ENCODE measurements at places on chromosomes 11 and 22.

DNA sequence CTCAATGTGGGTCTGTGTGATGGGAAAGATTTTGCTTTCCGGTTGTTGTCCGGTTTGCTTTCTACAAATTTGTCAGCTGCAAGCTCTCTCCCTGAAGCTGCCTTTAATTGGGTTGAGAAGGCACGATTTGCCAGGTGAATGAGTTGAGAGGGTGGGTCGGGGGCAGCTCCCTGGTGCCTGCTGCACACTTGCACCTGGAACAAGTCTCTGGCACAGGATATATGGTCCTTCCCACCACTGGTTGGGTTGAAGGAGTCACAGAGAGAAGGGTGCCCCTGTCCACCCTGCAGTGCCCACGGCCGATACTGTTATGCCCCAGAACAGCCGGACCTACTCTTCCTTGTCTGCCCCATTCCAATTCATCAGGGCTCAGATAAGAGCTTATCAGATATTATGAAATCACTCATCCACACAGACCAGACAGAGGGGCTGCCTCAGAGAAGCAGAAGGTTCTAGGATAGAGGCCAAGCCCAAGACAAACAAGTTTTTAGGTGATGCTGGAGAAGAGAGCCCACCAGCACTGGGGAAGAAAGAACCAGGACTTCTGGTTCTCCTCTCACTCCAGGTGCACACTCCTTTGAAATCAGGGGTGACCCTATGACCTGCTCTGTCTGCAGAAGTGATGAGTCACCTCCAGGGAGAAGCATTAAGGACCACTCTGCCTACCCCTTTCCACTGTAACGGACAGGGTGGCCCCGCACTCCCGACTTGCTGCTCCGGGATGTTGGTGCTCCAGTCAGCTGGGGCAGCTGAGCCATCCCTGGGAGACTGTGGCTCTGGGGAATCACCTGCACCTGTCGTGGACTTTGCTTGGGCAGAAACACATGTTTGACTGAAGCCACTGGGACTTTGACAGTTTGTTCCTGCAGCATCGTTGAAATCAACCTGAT is 45.3 kb downstream of the RTL6 start:
- no peak for DNase-seq

DNA sequence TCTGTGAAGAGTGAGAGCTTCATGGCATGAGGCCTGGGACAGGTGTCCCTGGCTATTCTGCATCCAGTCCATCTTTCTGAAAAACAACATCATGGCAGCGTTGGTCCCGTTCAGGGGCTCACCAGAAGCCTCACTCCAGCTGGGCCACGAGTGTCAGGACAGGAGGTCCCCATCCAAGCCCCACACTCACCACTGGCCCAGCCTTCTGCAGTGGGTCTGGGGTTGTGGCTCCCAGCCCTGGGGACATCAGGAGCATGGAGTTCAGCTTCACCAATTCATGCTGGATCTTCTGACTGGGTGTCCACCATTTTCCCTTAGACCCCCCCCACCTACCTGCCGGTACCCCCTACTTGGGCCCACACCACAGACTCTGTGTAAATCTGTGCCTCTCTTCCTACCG is 400.3 kb downstream of the BRD1 start:
- no peak for DNase-seq

DNA sequence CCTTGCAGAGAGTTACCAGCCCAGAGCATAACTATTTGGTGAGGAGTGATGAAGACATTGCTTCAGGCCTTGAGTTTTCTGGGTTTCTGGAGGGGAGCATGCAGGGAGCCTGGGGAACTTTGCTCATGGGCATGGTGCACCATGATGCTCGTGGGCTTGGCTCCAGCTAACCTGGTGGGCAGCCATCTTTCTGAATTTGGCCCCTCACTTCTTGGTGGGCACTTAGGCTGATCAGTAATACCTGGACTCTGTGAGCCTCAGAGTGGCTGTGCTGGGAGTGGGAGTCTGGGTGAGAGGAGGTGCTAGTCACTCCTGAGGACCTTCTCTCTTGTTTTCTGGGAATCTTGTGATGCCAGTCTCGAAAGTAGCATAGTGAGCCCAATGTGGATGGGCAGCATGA is 30.6 kb downstream of the AMPD3 start:
- no peak for DNase-seq

DNA sequence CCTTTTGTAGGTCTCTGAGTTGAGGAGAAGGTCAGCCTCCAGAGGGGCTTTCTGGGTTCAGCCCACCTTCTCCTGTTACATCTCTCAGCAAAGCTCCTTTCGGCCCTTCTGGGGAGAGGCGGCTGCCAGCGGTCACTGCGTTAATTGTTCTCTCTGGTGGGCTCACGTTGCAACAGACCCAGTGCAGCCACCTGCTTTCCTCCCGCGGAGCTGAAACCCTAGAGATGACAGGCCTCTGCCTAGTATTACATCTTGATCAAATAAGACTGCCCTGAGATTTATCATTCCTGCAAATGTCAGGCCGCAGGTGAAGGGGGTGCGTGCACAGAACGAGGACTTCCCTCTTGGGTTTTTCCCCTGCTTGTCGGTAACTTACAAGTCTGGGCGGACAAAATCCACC is 43.2 kb upstream of the CREB3L1 start:
- DNase-seq: no peak

GRCh38 chr11:116353589-116353988 is 419.2 kb downstream of the BUD13 start:
- no peak for DNase-seq

DNA sequence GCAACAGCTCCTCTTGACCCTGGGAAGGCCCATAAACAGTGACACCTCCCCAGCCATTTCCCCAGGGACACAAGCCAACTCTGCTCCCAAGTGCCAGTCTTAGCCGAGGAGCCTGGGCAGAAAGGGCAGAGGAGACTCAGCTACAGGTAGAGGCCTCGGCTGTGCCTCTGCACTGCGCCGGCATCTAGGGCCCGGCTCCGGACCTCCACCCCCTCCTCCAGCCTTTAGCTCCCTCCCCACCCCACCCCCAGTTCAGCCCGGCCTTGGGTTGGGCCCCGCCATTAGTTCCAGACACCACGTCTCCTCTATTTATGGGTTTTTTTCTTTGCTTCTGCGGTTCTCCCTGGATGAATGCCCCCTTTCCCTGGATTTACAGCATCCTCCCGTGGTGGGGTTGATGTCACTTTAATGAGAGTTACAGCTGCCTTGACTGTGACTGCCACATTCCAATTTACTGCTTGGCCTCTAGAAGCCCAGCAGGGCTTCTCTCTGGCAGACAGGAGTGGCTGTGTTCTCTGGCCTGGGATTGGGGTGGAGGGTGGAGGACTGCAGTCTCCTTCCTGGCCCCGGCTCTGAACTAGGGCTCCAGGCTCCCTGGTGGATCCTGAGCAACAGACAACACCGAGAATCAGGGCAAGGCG is 13.5 kb upstream of the OAF start:
- no peak for DNase-seq

GRCh38 chr11:126475014-126475991 is 119.8 kb downstream of the ST3GAL4 start:
- DNase-seq: no peak

- DNase-seq: no peak
Measured at GRCh38 chr11:43712676-43713075, 32.1 kb downstream of the HSD17B12 start.

DNA sequence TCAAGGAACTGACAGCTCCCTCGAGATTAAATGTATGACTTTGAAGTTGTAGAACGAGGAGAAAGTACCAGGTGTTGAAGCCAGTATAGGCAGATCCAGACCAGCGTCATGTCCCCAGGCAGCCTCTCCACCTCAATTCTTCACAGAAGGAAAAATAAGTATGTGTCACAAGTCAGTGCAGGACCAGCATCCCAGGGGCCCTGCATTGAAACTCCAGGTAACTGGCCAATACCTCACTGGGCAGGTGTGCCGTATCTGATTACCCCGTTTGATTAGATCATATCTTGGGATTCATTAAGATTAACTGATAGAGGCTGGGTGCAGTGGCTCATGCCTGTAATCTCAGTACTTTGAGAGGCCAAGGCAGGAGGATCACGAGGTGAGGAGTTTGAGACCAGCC is 466.7 kb upstream of the B3GAT1 start:
- no peak for DNase-seq

GRCh38 chr11:69825941-69826340 is 6.7 kb upstream of the FGF3 start:
- no peak for DNase-seq

DNA sequence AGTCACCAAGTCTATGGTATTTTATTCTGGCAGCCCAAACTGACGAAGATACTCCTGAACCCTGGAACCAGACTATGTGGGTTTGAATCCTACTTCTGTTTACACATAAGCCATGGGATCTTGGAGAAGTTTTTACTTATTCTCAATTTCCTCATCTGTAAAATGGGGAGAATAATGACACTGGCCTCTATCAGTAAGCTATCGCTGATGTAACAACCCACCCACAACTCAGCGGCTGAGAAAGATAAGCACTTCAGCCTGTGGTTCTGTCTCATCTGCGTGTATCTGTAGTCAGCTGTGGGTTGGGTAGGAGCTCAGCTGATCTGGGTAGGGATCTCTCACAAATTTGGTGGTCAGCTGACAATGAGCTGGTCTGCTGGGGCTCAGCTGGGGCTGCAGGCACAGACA is 68.0 kb upstream of the ALX4 start:
- DNase-seq: no peak

DNA sequence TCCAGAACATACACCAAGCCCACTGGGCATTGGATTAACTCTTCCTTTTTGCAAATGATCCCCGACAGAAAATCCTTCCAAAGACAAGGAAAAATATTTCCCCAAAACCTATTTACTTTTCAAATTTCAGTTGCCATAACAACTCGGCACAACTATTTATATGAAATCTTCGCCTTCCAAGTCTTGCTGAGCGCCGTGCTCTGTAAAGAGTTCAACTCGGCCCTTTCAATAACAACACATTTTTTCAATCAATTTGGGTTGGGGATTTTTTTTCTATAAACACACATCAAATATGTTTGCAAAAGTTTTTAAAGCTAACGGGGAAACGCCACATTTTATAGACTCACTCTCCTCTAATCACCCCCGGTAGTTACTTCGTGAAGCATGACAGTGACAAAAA is 333.8 kb downstream of the MN1 start:
- no peak for DNase-seq

DNA sequence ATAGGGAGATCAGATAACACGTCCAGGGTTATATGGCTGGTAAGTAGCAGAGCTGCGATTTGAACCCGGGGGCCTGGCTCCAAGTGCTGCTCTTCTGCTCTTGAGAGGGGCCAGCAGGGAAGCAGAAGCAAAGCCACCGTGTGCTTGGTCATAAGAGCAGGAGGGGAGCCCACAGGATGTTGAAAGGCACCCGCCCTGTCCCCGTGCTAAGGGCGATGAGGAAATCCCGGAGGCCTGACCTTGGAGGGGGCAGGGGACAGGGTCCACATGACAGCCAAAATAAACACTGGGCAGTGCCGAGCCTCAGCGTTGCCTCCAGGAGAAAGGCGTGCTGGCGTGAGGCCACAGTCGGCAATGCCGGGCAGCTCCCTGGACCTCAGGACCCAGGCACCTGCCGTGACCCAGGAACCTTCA is 28.8 kb downstream of the TOM1 start:
- no peak for DNase-seq

GRCh38 chr11:61406991-61407728 is 14.8 kb downstream of the TMEM216 start:
- DNase-seq: no peak

DNA sequence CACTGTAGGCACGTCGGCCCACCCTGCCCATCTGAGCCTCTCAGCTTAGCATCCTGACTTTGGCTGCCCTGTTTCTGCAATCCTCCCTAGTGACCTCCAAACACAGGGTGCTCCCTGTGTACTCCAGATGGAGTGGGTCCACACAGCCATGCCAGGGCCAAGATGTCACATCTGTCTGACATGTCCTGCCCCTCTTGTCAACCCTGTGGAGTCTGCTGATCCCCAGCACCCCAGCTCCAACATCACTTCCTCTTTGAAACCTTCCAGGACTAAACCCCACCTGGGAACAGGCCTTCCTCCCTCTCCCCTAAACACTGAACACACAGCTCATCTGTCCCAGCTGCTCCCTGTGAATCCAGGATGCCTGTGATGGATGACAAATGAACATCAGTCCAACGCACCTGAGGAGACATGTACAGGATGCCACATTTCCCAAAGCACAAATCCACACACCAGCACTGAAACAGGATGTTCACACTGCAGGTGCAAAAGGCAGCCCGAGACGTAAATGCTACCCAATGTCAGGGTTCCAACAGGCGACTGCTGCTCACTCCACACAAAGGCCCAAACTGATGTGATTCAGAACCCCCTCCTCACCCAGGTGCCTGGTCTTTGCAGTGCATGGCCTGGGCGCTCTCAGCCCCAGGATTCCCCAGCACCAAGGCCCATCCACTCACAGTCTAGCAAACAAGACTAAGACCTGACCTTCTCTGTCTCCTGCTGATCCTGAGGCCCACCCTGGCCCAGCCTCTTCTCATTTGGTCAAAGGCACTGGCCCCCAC is 2.0 kb upstream of the TSSK2 start:
- no peak for DNase-seq

DNA sequence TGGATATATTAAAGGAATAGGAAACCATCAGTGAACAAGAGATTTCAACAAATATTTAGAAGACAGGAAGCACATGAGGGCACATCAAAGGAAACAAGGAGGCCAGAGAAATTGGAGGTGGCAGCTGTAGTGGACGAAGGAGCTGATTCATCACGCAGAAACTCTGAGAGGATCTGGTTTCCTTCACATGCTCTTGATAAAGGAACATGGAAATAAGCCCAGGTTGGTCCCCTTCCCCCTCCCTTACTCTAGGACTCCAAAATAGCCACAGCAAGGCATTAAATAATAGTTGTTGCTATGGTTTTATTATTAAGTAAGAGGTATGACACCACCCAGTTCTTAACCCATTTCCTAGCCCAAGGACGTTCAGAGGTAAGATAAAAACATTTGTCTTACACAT is 11.3 kb downstream of the IZUMO1R start:
- no peak for DNase-seq

GRCh38 chr11:65251476-65251875 is 10.3 kb upstream of the POLA2 start:
- DNase-seq: no peak

- no peak for DNase-seq
Measured at GRCh38 chr11:102188488-102188887, 78.2 kb downstream of the YAP1 start.

GRCh38 chr22:49995361-49996118 is 17.0 kb downstream of the IL17REL start:
- DNase-seq: no peak

GRCh38 chr22:20210473-20211059 is 57.6 kb downstream of the RTN4R start:
- DNase-seq: no peak

GRCh38 chr11:85745626-85746025 is 59.6 kb upstream of the CCDC89 start:
- no peak for DNase-seq

GRCh38 chr11:60844045-60844869 is 2.3 kb downstream of the CCDC86 start:
- no peak for DNase-seq

DNA sequence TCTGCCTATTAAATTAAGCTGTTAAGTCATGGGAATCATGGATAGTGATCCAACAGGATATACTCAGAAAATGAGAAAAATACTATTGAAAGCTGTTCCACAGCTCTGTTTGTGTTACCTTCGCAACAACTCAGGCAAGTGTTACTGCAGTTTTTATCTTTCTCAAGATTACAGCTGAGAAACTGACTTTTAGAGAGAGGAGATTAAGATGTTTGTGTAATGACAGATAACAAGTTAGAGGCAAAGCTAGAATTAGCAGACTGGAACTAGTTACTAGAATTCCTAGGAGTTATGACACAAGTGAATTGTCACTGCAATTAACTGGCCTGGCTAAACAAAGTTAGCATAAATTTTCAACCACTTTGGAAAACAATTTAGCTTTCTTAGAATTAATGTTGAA is 1.6 kb downstream of the SLN start:
- DNase-seq: no peak

- DNase-seq: no peak
Measured at GRCh38 chr11:9626496-9627394, 37.1 kb upstream of the SWAP70 start.

GRCh38 chr11:110720431-110721275 is 8.4 kb upstream of the ARHGAP20 start:
- DNase-seq: no peak

All from activated CD4-positive, alpha-beta T cell treated with anti-CD3 and anti-CD28 coated beads, Interleukin-2, Interleukin-4, amounts not matched to agents 100 ng/mL and 50 ng/mL, durations not matched to agents 16 hours and 8 hours (primary cell).